GM13977 (cell line): ENCODE measurements at places on chromosomes 4 and X.

- no peak for DNase-seq
These were observed 5.0 kb downstream of the FRYL start for GRCh38 chr4:48774760-48775710.

- DNase-seq, result no peak
These were observed 47.6 kb downstream of the HTT start for GRCh38 chr4:3122081-3122563.

GRCh38 chr4:41913509-41913908 is 21.7 kb upstream of the TMEM33 start:
- no peak for DNase-seq

DNA sequence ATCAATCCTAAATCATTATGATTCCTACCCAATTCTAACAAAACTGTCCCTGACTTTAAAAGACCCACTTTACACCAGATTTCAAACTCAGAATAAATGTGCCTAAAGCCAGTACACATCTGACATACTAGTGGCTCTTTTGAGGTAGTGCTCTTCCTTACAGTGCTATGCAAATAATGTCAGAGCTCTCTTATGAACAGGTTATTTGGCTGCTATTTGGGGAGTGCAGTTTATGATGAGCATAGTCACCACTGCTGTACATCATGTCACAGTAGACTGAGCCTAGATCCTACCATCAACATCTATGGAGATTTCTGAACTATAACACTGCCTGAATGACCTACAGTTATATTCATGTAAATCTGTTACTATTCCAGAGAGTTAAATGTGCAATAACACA is 50.4 kb upstream of the PAGE5 start:
- DNase-seq, result no peak

DNA sequence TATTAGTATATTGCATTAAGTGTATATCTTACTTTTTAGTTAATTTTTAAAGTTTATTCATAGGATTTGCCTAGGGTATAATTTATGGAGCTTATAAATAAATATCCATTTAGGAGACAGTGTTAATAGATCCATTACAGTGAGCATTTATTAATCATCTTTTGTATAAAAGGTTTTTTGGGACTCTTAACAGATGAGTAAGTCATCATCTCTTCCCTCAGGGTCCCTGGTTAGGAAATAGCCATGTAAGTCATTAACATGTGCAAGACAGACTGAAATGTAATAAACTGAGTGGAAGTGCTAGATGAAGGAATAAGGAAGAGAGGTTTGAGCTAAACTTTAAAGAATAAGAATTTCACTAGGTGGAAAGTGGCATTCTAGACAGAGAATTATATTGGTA is 69.2 kb downstream of the PAQR3 start:
- no peak for DNase-seq

- DNase-seq, result no peak
These were observed 5.4 kb downstream of the SLC25A6 start for GRCh38 chrX:1386338-1387127.

GRCh38 chrX:119685225-119686066 is 7.5 kb downstream of the SEPTIN6 start:
- no peak for DNase-seq

- no peak for DNase-seq
These were observed 10.0 kb downstream of the AWAT2 start for GRCh38 chrX:70039758-70040157.

- no peak for DNase-seq
These were observed 36.3 kb downstream of the C4orf51 start for GRCh38 chr4:145716200-145716599.

- DNase-seq, result no peak
These were observed 38.3 kb downstream of the ARAP2 start for GRCh38 chr4:36206012-36206411.

DNA sequence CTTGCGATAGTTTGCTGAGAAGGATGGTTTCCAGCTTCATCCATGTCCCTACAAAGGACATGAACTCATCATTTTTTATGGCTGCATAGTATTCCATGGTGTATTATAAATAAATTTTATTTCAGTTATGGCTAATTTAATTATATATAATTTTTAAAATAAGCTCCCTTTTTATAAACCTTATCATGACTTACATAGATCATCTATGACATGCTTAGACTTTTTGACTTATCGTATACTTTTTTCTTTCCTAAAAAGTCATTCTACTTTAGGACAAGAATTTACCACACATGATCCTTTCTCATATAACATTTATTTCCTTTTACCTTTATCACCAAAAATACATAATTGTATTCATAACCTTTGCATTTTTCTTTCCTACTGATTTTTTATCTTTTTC is 376.5 kb downstream of the CCSER1 start:
- DNase-seq, result no peak

DNA sequence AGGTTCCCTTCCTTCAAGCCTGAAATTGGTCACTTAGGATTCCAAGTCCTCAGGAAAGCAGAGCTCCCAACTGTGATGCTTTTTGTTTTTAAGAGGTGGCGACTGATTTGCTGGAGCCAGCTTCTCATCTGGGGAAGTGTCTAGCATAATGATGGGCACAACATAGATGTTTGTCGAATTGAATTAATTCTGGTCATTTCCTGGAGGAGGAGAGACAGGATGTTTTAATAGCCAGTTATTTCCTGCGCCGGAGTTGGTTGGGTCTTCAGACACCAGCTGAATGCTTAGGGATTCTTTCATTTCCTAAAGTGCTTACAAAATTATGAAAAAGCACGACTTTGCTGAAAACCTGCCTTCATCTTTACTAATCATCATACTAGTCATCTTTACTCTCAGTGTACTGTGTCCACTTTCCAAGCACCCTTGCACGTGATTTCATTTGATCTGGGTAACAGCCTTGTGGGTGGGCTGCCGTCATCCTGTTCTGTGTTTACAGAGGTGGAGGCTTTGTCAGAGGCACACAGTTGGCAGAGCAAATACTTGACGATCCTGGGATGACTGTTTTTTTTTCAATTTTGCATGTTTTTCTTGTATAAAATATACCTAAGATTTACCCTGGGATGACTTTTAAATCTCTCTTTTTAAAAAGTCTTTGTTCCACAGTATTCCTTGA is 49.5 kb downstream of the RGS12 start:
- DNase-seq, result no peak

GRCh38 chr4:166657261-166657660 is 577.0 kb downstream of the SPOCK3 start:
- no peak for DNase-seq

- no peak for DNase-seq
These were observed 172.5 kb upstream of the GATB start for GRCh38 chr4:151933122-151933827.

DNA sequence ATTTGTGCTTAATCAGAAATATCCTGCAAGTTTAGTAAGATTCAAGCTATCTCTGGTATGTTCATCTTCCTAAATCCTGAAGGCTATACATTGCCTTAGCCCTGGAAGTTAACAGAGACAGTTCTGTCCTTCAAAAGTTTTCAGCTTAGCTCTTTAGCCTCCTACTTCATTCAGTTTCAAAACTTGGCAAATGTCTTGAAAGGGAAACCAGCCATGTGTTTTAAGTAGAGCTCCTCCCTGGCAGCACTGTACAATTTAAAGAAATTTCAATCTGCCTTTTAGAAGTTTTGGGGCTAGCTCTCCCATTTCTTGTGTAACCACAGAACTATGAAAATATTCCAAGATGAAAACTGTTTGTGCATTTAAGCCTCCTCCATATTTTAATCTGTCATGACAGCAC is 47.0 kb downstream of the FANCB start:
- DNase-seq, result no peak

GRCh38 chrX:24235084-24235710 is 78.7 kb downstream of the SUPT20HL2 start:
- peak; percentile 28 for DNase-seq

DNA sequence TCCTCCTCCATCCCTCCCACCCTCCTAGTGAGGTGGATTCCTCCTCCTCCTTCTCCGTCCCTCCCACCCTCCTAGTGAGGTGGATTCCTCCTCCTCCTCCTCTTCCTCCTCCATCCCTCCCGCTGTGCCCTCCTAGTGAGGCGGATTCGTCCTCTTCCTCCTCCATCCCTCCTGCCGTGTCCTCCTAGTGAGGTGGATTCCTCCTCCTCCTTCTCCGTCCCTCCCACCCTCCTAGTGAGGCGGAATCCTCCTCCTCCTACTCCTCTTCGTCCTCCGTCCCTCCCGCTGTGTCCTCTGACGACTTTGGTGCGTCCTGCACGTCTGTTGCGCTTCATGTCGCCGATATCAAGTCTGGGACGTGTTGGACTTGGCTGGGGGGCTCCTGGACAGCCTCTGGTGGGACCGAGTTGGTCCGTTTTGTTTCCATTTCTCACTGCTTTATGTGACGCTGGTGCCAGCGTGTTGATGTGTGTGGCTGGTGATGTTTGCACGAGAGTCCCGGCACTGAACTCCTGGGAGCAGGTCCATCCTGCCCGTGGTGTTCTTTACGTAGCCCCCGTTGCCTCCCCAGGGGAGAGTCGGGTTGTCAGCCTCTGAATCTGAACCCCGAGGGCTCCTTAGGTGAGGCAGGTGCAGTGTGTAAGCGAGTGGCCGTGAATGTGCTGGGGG is 5.4 kb downstream of the AKAP17A start:
- peak; percentile 24 for DNase-seq

DNA sequence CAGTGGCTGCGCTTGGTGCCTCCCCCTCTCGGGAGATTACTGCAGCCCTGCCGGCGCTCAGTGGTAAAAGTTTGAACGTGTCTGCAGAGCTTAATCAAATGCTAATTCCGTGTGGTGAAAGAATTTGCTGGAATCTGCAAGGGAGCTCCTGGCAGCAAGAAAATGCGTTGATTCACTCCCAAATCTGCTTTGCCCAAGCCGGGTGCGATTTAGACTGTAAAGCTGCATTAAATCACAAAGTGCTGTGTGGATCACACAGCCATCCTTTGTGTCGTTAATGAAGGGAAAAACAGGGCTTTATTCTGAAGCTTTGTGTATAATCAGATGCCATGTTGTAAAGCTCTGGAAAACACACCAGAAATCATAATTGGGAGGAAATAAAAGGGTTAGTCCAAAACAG is 444.1 kb downstream of the BCOR start:
- DNase-seq, result no peak

GRCh38 chr4:181319629-181320028 is 923.6 kb upstream of the TENM3 start:
- DNase-seq, result no peak

DNA sequence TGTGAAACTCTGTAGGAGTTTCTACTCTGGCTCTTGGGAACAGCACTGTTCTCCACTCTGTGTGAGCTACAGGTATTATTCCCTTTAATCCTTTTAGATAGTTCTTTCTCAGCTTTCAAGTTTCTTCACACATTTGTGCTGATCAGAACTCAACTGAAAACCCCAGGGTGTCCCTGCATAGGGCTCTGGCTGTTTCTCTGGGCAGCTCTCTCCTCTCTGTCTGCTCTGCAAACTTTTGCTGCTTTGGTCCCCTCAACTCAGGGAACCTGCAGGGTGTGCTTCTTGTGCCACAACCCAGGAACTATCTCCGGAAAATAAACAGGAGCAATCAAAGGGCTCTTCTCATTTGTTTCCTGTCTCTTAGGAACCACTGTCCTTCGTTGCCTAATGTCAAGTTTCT is 196.6 kb upstream of the GABRA2 start:
- DNase-seq, result no peak

GRCh38 chrX:130086447-130087206 is 23.7 kb downstream of the ELF4 start:
- no peak for DNase-seq

DNA sequence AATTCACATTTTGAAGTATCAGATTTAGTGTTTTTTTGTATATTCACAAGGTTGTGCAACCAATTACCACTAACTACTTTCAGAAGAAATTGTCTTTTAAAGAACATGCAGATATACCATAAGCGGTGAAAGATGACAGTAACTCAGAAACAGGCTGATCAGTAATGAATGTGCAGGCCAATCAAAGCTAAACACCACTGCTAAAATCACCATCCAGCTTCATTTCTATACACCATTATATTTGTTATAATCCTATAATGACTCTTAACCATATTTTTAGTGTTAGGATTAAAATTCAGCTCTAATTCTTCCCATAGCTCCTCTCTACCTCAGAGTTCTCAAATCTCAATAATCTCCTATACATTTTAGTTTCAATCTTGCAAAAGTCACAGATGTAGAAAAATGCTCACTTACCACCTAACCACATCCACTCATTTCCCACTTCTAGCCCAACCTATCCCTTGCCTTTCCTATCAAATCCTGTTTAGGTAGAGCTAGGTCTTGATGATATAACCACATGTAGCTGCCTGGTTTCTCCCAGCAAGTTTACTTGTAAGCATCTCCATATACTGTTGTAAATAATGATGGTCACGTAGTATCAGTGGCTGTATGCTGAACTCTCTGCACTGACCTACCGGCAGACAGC is 16.6 kb downstream of the COQ2 start:
- no peak for DNase-seq

DNA sequence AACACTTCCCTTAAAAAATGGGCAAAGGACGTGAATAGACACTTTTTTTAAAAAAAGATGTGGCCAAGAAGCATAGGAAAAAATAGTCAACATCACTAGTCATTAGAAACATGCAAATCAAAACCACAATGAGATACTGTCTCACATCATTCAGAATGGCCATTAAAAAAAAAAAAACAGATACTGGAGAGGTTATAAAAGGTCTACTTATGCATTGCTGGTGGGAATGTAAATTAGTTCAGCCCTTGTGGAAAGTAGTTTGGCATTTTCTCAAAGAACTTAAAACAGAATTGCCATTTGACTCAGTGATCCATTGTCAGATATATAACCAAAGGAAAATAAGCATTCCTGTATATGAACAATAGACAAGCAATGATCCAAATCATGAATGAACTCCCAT is 352.8 kb upstream of the EPHA5 start:
- no peak for DNase-seq

GRCh38 chr4:129394635-129395034 is 298.7 kb downstream of the C4orf33 start:
- no peak for DNase-seq

DNA sequence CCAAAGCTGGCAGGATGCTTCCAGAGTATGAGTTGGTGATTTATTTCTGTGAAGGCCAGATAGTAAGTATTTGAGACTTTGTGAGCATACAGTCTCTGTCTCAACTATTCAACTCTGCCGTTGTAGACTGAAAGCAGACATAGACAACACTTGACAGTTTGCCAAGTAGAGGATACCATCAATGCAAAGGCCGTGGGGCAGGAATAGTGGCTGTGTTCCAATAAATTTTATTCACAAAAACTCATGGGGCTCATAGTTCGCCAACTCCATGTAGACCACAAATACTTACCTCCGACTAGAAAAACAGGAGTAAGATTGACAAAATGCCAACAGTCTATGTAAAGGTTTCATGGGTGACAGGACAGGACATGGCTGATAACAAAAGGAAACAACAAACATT is 3.7 kb upstream of the PIR start:
- DNase-seq, result no peak

GRCh38 chrX:153688911-153689590 is 1.3 kb downstream of the SLC6A8 start:
- no peak for DNase-seq
